ENCODE measurements at places on chromosomes 16 and 17.

DNA sequence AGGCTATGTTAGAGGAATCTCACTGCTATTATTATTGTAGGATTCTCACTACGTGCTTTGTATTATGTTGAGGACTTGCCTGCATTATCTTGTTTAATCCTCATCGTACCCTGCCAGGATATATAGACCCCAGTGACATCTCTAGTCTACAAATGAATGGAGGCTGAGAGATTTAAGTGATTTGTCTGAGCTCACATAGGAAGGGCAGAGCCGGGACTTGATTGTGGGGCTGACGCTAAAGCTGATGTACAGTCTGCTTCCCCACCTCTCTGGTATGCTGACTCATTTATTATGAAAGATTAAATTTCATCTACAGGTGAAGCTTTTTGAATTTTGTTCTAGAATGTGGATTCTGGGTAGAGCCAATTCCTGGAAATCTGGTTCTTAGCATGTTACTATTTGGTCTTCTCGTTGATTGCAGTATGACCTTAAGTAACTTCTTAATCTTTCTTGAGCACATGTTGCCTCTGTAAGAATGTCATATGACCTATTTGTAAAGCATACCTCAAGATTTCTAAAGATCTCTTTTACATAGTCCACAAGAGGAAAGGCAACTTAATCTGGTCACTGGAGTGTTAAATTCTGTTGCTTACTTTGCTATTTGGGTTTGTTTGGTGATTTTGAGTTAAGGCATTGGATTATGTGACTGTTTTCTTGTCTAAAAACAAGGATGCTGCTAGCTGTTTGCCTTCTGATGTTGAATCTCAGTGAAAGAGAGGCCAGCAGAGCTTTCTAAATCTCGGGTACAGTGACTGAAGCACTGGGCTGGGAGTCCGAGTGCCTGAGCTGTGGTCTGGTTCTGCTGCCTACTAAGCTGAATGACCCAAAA lies 12.4 kb downstream of the METTL9 start:
- no peak for DNase-seq

DNA sequence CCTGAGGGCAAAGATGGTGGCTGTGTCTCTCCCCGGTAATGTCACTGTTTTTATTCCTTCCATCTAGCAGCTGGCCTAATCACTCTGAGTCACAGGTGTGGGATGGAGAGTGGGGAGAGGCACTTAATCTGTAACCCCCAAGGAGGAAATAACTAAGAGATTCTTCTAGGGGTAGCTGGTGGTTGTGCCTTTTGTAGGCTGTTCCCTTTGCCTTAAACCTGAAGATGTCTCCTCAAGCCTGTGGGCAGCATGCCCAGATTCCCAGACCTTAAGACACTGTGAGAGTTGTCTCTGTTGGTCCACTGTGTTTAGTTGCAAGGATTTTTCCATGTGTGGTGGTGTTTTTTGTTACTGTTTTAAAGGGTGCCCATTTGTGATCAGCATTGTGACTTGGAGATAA lies 5.5 kb upstream of the RAPGEFL1 start:
- no peak for DNase-seq

DNA sequence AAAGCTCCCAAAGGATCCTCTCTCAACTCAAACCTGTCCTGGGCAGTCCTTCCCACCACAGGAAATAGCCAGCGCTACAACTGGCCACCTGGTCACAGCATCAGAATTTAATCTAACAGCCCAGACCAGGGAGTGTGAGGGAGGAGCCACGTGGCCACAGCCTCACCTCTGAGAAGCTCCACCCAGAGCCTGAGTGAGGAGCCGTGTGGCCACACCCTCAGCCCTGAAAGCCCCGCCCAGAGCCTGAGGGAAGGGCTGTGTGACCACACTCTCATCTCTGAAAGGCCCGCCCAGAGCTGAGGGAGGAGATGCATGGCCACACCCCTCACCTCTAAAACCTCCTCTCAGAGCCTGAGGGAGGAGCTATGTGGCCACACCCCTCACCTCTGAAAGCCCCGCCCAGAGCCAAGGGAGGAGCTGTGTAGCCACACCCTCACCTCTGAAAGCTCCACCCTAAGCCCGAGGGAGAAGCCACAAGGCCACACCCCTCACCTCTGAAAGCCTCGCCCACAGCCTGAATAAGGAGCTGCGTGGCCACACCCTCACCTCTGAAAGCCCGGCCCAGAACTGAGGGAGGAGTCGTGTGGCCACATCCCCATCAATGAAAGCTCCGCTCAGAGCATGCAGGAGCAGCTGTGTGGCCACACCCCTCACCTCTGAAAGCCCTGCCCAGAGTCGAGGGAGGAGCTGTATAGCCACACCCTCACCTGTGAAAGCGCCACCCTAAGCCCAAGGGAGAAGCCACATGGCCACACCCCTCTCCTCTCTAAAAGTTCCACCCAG lies 28.6 kb downstream of the SLC38A8 start:
- DNase-seq = no peak

DNA sequence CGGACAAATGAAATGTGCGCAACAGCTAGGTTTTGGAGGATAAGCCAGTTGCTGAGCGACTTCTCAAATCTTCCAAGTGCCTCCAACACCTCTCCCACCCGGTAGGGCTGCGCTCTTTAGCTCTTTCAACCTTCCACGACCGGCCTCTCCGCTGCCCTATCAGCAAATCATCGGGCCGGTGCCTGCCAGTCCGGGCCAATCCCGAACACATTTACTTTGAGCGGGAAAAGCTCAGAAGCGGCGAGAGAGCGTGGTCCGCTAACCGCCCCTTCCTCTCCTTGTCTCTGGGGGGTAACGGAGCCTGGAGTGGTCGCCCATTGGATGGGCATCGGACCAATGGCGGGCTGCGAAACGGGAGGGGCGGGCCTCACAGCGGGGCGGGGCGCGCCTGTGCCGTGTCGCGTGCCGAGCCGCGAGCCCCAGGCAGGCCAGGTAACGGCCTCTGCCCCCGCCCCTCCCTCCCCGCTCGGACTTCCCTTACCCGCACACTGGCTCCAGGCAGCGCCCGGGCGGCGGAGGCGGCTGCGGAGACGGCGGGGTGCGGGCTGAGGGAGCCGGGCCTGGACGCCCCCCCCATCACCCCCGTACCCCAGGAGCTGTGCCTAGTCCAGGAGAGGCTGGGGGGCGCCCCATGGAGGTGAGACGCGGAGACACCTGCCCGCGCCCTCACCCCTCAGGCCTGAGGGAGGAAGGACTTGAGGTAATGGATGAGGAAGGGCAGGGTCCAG lies at the start of gene MEIOC:
MEIOC (plus strand) TSS at position 486 of the 728 bp plus-strand sequence; CDS start at position 632, 146 bp downstream.
- DNase-seq = no peak

- no peak for DNase-seq
These were observed 8.0 kb downstream of the HSD11B2 start for GRCh38 chr16:67438824-67439393.

DNA sequence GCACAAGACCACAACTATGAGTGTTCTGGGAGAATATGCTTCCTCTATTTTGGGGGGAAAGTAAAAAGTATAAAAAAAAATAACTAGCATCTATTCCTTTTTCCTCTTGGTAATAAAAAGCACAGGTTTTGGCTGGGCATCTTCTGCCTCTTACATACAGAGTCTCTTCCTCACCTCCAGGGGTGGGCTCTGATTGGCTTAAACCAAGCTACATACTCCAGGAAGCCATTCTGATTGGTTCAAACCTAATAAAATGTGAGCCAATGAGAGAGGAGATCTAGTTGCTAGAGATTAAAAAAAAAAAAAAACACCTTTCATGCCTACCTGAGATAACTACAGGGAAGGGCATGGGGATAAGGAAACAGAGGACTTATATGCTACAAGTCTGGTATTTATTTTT lies 365.9 kb upstream of the ERCC4 start:
- no peak for DNase-seq
